ENCODE measurements at places on chromosomes 2 and 18. TPM values are rescaled to one million over a fixed set of nuclear protein-coding genes. Genes with fewer than 3 reads are reported as not detected.

SERPINB10 gene
- 0.98 TPM for total RNA-seq

SCLY gene
- total RNA-seq = 13.5 TPM

EGR4 gene
- not detected for total RNA-seq

TPO gene
- 2.0 TPM for total RNA-seq

GRCh38 chr2:189874586-189875320 is 90.5 kb downstream of the PMS1 start:
- DNase-seq = no peak

DNA sequence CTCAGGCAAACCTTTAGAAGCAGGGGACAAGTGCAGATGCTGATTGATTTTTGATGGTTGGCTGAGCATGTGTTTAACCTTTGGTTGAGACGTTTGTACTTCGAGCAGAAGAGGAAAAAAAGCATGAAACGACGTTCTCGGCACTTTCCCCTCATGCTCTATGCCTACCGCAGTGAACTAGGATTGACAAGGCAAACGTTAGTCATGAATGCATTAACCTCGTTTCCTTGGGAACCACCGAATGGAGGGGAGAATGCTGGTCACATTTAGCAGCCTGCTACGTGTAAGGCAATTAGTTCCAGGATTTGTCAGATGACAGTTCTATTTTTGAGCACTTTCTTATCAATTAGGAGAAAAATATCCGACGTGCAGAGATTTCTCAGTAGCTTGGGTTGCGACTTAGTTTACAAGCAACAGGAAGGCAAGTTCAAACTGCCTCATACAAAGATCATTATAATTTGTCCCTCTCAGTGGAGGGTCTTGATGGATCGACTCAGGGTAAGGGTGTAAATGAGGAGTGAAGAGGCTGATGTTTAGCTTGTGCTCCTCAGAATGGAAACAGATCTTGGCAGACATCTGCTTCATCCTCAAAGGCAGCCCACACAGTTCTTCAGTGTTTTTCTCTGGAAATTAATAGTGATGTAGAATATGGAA is 47.4 kb upstream of the GPR45 start:
- no peak for DNase-seq

GRCh38 chr18:22977847-22978701 is 44.9 kb downstream of the RBBP8 start:
- no peak for DNase-seq

- DNase-seq = no peak
Measured at GRCh38 chr18:32881009-32881408, 108.2 kb upstream of the KLHL14 start.

Measured in vagina (tissue), 2 donors.